Panc1 (cell line): ENCODE measurements at places on chromosomes 6 and 20. TPM values are rescaled to one million over a fixed set of nuclear protein-coding genes. Genes with fewer than 3 reads are reported as not detected.

The MDFI gene
- 0.54 TPM for total RNA-seq

The CDKN1A gene
- 46.2 TPM for total RNA-seq

The C6orf118 gene
- total RNA-seq: not detected

The TTLL9 gene
- total RNA-seq: 2.1 TPM

The MBOAT1 gene
- total RNA-seq: 15.1 TPM

The TREM2 gene
- not detected for total RNA-seq

The MAP3K7 gene
- 33.1 TPM for total RNA-seq

The CYB5R4 gene
- total RNA-seq: 31.7 TPM
